ENCODE measurements at places on chromosomes 1 and 21. TPM values are rescaled to one million over a fixed set of nuclear protein-coding genes. Genes with fewer than 3 reads are reported as not detected.

DNA sequence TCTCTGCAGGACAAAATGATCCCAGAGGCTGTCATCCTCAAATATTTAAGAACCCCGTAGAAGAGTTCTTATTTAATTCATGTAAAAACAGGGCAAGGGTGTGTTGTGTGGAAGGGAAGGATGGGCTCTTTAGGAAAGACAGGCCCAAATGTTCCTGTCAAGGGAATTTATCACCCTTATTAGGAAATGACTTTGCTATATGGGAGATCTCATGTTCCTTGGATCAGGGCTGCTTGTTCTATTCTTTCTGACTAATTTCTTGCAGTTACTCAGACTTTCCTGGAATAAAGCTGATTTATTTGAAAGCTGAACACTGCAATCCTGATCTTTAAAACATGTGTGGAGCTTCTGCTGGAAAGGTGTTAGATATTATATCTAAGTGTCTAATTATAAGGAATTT is 72.8 kb downstream of the SELENOF start:
- DNase-seq = no peak

KRTCAP2 gene
- total RNA-seq = 152 TPM

DNA sequence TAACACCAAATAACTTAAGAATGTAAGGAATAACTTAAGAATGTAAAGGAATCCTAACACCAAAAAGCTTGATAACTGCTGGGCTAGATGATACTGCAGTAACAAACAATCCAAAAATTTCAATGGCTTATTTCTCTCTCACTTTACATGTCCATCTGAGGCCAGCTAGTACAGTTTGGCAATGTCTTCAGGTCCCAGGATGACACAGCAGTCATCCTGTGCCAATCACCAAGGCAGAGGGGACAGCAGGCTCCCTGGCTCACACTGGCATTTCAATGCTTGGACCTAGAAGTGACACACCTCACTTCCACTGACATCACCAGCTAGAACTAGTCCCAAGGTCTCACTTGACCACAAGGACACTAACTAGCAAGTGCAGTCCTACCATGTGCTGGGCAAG is 15.3 kb downstream of the DNAJC11 start:
- DNase-seq = no peak

GRCh38 chr1:235317168-235317567 is 10.8 kb downstream of the ARID4B start:
- DNase-seq = no peak

PTPN14 gene
- 79.0 TPM for total RNA-seq

GRCh38 chr1:9721606-9722377 is 70.3 kb downstream of the PIK3CD start:
- peak; percentile 90 for DNase-seq

- DNase-seq = no peak
These were observed 15.2 kb downstream of the DDX20 start for GRCh38 chr1:111770916-111771315.

GRCh38 chr1:91784191-91784590 is 101.8 kb downstream of the TGFBR3 start:
- DNase-seq = no peak

DNA sequence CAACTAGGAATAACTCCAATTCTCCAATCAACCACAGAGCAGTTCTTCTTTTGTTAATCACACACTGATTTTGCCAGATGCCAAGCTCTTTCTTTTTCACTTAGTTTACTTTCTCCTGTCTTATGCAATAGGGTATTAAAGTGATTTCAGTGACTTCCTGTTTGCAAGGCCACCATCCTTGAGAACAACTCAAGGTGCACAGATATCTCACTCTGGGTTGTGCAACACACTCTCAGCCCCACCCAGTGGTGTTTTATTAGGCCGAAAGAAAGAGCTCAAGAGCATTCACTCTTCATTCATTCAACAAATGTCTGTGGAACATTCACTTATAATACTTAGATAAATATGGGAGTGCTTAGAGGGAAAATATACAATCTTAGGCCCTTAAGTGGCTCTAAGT is 352.5 kb downstream of the ZNF326 start:
- no peak for DNase-seq

DNA sequence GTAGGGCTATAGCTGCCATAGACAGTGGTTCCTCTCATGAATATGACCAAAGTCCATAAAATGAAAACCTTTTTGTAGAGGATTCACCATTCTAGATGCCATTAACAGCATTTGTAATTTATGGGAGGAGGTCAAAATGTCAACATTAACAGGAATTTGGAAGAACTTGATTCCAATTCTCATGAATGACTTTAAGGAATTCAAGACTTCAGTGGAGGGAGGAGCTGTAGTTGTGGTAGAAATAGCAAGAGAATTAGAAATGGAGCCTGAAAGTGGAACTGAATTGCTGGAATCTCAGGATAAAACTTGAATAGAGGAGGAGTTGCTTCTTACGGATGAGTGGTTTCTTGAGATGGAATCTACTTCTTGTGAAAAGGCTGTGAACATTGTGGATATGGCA is 65.4 kb upstream of the ESRRG start:
- no peak for DNase-seq

- no peak for DNase-seq
These were observed 57.6 kb upstream of the PPM1J start for GRCh38 chr1:112772781-112773180.

GRCh38 chr1:91797164-91797563 is 88.8 kb downstream of the TGFBR3 start:
- DNase-seq = no peak

DNA sequence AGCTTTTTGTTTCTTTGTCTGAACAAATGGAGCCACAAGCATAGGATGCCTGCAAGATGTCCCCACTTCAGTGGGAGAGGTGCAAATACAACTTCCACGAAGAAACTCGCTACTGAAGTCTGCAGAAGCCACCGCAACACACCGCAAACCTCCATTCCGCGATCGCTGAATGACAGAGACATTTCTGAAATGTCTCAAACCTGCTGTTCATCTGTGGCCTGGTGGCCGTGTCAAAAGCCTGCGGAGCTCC is 1.0 kb downstream of the TP53BP2 start:
- DNase-seq = no peak

- DNase-seq = no peak
These were observed 10.0 kb upstream of the DNMT3L start for GRCh38 chr21:44271558-44272283.

GRCh38 chr1:5297886-5298239 is 643.5 kb downstream of the AJAP1 start:
- no peak for DNase-seq

- no peak for DNase-seq
These were observed 13.7 kb downstream of the RHEX start for GRCh38 chr1:206066479-206067171.

KRTAP13-2 gene
- not detected for total RNA-seq

GRCh38 chr1:154663471-154664060 is 55.6 kb upstream of the ADAR start:
- DNase-seq = no peak

GRCh38 chr1:229693129-229693900 is 67.3 kb downstream of the URB2 start:
- no peak for DNase-seq

DNA sequence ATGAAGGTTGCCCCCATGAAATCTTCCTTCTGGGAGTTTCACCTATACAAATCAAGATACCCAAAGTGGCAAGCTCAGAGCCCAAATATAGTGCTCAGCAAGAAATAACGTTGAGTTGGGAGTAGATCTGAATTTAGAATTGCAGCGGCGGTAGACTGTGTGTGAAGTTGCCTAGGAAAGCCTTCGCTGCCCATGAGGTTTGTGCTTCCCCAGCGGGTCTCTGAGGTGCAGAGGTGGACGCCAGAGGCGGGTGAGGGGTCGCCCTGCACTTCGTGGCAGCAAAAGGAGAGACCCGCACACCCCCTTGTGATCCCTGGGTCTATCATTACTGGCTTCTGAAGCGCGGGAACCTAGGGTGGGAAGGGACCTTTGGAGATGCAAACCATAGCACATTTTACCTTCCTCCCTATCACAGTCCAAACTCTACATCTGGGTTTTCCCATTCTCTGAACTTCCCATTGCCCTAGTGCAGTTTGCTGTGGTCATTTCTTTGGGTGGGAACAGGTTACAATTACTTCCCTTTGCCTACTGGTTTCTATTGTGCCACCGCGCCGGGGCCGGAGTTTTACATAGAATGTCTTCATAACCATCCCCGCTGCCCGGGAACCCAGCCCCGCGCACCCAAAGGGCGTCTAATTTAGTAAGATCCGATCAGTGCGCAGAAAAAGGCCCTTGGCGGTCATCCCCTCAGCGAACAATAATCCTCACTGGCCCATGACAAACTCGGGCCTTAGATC is 5.2 kb downstream of the TBX15 start:
- no peak for DNase-seq

CFHR3 gene
- 1.4 TPM for total RNA-seq

All from H9 (cell line).